AG09319 (cell line): ENCODE measurements at places on chromosomes 2 and 18.

DNA sequence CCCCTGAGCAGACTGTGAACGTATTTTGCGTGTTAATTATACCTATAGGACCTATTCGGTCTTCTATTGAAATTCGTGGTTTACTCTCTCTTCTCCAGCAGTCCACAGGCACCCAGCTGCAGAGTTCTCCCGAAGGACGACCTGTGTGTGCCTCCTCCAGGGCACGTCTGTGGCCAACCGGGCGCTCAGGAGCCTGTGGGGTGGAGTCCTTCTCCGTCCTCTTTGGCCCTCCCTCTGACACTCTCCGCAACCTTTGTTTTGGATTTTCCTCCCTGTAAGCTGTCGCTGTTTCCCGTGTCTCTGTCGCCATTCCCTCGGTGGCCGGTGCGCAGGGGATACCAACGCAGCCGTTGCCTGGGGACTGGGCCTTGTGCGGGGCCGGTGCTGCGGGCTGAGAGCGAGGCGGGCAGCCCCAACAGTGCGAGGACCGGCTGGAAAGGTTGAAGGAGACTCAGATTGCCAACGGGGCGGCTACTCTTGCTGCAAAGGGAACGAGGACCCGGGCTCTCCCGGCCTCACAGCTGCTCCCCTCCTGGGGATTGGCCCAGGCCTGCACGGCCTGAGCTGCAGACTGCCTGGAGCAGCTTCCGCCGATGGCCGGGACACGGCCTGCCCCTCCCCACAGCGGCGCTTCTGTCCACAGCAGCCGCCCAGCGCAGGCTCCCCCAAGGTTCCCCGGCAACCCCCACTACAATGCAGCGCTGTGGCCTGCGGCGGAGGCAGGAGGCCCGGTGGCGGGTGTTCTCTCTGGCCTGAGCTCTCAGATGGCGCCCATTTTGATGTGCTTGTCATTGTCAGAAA lies 221.0 kb downstream of the MTX2 start:
- no peak for DNase-seq

- no peak for DNase-seq
These were observed 18.8 kb upstream of the TAF1B start for GRCh38 chr2:9824441-9824840.

GRCh38 chr18:8996771-8997432 lies 105.6 kb upstream of the NDUFV2 start:
- DNase-seq = no peak

DNA sequence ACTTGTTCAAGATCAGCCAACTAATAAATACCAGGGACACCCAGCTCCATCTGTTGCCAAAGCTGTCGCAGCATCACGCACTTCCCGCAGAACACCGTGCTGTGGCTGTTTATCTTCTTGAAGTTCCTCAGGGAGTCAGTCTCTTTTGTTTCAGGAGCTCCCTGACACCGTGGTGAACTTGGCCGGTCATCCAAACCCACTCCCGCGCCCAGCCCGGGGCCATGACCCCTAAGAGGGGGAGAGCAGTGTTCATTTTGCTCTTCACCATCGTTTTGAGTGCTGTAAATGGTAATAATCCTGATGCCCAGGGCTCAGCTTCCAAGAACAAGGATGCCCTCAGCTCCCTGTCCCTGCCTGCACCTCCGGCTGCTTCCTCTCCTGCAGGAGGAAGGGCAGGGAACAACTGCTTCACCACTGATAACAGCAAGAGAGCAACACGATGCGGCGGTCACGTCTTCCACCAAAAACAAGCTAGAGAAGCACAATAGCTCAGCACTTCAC lies 131.4 kb downstream of the SEPTIN10 start:
- DNase-seq = no peak
